ENCODE measurements at places on chromosomes 13 and 19.

DNA sequence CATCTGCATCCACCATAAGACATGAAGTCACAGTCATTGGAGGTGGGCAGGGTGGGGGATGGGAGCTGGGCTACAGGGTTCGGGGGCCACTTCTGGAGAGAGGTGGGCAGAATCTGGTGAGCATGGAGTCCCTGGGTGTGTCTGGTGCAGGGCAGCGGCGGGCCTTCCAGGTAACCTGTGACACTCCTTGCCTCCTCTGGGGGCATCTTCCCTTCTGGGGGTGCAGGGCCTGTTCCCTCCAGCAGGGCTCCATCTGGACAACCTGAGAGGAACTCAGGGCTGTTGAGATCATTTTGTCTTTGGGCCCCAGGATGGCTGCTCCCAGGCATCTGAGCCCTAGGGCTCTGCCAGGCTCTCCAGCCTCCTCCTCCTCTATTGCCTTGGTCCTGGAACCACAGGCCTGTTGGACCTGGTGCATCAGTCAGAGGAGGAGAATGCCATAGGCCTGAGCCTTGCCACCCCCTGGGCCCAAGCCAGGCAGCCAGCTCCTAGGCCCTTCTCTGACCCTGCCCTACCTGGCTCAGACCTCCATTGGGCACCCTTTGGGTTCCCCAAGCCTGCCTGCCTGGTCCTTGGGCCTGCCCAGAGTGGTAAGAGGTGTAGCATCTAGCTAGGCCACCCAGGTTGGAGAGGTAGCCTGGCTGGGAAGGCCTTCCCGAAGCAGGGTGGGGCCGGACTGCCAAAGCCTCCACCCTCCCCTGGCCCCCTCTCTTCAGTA, 13.4 kb downstream of the LYL1 start:
- DNase-seq: no peak

DNA sequence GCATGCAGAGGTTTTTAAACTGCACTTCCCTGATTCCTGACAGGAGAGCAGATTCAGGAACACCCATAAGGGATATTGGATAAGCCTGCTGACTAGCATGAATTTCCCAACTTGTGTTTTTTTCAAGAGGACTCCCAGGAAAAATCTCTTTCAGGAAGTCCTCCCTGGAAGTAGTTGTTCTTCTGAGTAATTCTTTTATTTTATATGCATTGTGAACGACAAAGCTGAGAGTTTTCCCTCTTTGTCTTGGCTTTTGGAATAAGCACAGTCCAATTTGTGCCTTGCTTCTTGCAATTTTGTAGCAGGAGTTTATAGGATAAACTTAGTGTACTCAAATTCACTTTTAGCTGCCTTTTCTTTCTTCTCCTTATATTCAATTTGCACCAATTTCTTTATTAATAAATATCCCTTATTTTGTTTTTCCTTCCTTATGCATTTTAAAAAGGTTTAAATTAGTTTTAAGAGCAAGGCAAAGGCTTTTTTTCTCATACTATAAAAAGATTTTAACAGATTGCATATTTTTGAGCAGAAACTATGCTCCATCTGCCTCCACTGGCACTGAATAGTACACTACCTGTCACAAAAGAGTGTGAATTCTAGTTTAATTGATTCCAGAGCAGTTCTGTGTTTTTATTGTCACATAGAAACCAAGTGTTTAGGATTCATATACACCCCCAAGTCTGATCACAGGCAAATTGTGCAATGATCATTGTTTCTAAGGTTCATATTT, 543.3 kb upstream of the SPRY2 start:
- no peak for DNase-seq

DNA sequence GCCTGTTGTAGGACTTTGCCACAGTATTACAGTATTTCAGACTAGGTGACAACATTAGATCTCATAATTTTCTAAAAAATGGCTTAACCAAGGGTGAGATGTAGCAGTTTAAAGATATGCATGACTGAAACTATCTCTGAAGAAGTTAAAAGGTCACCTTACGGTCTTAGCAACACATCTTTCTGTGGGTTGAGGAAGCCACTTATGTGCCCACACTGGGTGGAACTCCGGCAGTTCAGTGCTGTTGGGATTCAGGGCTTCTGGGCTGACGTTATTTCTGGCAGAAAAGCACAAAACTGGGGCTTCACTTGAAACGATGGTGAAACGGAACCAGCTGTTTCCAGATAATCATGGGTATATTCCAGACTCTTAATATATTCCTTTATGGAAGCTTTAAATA, 697.3 kb downstream of the PCDH9 start:
- no peak for DNase-seq

GRCh38 chr13:76012091-76012721, 376.1 kb downstream of the LMO7 start:
- DNase-seq: no peak

DNA sequence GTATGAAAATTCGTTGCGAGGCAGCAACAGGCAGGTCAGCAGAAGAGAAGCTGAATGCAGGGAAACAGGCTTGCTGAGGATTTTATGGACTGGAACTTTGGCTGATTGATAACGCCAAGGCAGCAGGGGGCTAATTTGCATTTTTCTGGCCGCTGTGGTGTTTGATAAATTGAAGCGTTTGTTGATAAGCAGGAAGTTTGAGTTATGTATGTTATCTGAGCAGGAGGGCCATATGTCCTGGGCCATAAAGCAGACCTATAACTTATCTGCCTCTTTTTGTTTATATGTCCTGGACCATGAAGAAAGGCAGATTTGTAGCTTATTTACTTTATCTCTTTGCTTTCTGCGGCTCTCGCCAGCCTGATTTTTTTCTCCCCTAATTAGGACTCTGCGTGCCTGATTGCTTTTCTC, 65.9 kb downstream of the ZNF627 start:
- no peak for DNase-seq

DNA sequence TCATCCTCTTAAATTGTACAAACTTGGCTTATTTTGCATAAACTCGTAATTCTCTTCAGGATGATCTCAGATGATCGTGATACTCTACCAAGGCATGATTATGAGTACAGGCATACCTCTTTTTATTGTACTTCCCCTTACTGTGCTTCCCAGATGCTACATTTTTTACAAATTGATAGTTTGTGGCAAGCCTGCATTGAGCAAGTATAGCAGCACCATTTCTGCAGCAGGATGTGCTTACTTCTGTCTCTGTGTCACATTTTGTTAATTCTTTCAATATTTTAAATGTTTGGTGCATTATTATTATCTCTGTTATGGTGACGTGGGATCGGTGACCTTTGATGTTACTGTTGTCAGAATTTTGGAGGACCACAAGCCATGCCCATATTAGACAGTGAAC, 752.3 kb downstream of the PCDH9 start:
- no peak for DNase-seq

DNA sequence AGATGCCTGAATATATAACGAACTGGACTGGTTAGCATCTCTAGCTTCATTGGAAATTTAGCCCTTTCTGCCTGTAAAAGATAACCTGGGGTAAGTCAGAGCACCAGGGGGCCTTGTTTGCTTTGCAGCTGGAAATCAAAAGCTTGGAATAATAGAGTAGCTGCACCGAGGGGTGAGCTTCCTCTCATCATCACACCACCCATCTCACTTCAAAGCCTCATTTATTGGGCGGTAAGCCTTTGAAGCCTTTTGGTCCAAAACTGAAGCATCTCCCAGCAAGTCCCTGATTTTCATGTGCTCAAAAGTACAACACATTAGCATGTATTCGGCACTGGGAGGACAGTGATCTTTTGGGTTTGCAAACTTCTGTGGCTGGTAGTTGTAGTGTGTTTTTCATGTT, 405.1 kb downstream of the FOXO1 start:
- no peak for DNase-seq

DNA sequence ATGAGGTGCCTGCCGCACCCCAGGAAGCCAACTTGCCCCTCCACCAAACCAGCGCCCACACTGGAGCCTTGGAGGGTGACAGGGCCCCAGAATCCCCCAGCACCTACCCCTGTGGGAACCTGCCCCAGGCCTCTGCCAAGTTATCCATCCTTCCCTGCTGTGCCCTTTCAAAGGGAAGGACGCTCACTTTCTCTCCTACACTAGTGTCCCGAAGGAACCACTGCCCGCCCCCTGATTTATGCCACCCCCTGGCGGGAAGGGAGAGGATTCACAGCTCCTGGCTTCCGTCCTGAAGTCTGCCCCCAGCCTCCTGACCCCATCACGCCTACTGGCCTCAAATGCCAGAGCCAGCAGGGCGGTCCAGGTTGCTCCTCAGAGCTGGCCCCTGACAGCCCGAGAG, 1.4 kb downstream of the EVI5L start:
- DNase-seq: no peak

DNA sequence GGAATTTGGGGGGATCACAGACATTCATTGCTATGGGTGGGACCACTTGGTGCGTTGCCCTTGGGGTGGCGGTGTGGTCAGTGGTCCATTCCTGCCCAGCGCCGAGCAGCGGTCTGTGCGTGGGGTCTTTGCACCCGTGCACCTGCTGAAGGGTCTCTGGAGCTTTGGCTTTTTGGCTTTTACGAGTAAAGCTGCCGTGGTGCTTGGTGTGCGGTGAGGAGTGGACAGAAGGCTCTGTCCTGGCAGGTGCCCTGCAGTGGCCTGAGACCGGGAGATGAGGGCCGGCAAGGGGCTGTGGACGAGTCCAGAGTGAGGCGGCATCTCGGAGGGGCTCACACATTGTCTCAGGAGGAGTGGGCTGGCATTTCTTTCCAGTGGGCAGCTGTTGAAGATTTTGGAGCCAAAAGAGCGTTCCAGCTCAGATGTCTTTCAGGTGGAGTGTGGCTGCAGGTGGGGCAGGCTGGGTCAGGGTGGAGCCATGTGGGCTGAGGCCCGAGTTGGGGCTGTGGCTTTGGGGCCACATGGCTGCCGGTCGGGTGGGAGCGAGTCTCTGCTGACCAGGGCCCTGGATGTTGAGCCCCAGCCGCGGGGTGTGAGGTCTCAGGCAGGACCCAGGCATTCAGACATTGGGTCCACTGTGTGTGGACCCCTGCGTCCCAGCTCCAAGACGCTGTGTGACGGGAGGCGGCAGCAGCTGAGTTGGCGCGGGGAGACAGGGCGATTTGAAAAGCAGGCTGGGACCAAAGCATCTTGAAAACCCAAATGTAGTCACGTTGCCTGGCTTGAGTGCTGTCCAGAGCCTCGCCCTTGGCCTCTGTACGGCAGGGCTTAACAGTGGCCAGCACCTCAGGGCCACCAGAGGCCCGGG, 11.7 kb downstream of the GNA11 start:
- no peak for DNase-seq

GRCh38 chr19:31510635-31511034, 161.4 kb upstream of the TSHZ3 start:
- DNase-seq: no peak

DNA sequence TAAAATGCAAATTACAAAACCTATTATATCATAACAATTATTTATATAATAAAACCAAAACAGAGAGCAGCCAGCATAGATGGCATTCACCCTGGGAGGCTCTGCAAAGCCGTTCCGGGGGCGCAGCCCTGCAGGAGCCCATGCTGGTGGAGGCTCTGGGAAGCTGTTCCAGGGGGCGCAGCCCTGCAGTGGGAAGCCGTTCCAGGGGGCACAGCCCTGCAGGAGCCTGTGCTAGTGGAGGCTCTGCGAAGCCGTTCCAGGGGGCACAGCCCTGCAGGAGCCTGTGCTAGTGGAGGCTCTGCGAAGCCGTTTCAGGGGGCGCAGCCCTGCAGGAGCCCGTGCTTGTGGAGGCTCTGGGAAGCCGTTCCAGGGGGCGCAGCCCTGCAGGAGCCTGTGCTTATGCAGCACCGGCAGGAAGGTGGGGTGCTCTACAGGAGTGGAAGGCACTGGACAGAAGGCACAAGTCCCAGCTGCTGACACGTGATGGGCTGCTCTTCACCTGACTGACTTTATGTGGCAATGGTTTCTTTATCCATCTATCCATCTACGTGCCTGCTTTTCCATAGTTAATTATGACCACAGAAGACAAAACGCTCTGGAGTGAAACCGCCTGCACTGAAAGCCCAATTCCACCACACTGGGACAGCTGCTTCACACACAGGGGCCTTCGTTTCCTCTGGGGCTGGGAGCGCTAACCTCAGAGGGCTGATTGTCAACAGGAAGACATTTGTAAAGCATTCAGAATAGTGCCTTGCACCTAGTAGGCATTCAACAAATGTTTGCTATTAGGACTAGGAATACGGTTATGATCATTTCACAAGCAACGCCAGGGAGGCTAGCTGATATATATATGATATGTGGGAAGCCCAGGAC, 23.7 kb downstream of the PCID2 start:
- no peak for DNase-seq

DNA sequence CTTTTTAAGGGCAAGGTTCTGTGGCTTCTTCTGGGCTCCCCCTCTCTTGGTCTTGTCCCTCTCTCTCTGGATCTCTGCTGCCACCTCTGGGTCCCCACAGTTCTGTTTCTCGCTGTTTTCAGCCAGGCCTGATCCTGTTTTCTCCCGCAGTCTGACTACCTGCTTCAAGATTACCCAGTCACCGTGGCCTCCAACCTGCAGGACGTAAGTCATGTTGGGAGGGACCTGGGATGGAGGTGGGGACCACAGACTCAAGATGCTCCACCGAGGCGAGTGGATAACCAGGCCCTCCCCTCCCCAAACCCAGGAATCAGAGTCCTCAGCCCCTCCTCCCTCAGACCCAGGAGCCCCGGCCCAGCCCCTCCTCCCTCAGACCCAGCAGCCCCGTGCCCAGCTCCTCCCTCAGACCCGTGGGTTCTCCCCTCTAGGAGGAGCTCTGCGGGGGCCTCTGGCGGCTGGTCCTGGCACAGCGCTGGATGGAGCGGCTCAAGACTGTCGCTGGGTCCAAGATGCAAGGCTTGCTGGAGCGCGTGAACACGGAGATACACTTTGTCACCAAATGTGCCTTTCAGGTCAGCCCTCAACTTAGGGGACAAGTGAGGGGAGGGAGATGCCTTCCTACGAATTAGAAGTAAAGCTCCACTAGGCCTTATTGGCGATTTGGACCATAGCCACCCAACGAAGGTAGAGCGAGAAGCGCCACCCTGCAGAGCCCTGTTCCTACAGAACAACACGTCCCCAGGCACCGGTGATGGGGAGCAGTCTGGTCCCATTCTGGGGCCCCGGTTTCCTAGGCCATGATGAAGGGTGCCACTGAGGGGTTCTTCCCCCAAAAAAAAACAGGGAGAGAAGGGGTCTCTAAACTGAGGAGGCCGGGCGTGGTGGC, 2.2 kb downstream of the FLT3LG start:
- peak; percentile 71 for DNase-seq

GRCh38 chr19:58059003-58059670, at the start of gene ZNF135:
Gene ZNF135, plus strand, starts transcription at chr19:58059282. Its CDS starts 721 bp downstream, at chr19:58060003.
- peak; percentile 48 for DNase-seq

DNA sequence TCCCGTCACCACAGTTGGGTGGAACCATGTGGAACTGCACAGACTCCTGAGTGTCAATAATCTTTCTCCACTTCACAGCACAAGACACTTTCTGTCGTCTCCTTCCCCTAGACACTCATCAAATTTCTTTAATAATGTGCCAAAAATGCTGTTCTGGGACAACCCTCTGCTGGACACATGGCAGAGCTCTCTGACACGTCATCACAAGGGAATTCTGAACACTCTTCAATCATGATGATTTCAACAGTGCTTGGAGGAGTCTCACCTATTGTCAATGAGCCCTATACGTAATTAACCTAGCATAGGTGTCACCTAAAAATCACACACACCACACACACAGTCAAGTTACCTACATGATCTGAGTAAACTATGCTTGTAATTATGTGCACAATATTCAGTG, 141.3 kb downstream of the STOML3 start:
- DNase-seq: no peak
